Activated CD4-positive, alpha-beta T cell treated with anti-CD3 and anti-CD28 coated beads, Interleukin-2, amount 10 ng/mL, durations not matched to agents 7 days and 5 days (primary cell): ENCODE measurements at places on chromosomes 13 and 19. TPM values are rescaled to one million over a fixed set of nuclear protein-coding genes. Genes with fewer than 3 reads are reported as not detected.

Gene CFD
- 1.5 TPM for total RNA-seq

Gene MBD3L2
- total RNA-seq: not detected

Gene ZNF574
- total RNA-seq: 14.1 TPM

Gene CLC
- total RNA-seq: not detected

Gene LMTK3
- total RNA-seq: 5.1 TPM

Gene CD22
- total RNA-seq: 0.21 TPM

Gene ZNF45
- total RNA-seq: 17.1 TPM

Gene SLC15A1
- not detected for total RNA-seq

Gene CFAP97D2
- total RNA-seq: not detected

Gene CLEC11A
- 1.3 TPM for total RNA-seq

Gene GPX4
- 106 TPM for total RNA-seq
